OCI-LY7 (cell line): ENCODE measurements at places on chromosomes 11 and 22.

GRCh38 chr11:105975128-105975527 is 46.9 kb downstream of the MSANTD4 start:
- DNase-seq, result no peak

DNA sequence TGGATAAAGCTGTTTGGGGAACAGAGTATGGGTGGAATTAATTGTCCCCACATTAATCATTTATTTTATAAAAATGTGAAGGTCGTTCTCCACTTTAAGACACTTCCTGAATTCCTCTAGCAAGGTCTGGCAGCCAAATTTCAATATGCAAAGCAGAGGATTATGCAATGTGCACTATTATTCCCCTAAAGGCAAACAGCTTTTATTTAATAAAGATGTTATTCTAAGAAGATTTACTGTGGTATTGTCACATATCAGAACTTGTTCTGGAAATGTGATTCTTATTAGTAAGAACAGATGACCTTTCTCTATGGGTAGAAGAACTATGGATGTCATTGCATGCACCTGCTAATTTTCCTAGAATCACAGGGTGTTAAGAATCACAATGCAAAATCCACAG is 1128.8 kb upstream of the CCDC90B start:
- DNase-seq, result no peak

GRCh38 chr11:115267871-115268270 is 236.3 kb downstream of the CADM1 start:
- no peak for DNase-seq

GRCh38 chr11:94132152-94132558 is 3.5 kb downstream of the PANX1 start:
- DNase-seq, result no peak

GRCh38 chr22:25199731-25200520 is at the start of gene CRYBB3:
TSS of gene CRYBB3 (plus strand) at chr22:25199858. CDS start at chr22:25201397, 1,539 bp downstream.
- DNase-seq, result no peak
